ENCODE measurements at places on chromosomes 13 and 19.

DNA sequence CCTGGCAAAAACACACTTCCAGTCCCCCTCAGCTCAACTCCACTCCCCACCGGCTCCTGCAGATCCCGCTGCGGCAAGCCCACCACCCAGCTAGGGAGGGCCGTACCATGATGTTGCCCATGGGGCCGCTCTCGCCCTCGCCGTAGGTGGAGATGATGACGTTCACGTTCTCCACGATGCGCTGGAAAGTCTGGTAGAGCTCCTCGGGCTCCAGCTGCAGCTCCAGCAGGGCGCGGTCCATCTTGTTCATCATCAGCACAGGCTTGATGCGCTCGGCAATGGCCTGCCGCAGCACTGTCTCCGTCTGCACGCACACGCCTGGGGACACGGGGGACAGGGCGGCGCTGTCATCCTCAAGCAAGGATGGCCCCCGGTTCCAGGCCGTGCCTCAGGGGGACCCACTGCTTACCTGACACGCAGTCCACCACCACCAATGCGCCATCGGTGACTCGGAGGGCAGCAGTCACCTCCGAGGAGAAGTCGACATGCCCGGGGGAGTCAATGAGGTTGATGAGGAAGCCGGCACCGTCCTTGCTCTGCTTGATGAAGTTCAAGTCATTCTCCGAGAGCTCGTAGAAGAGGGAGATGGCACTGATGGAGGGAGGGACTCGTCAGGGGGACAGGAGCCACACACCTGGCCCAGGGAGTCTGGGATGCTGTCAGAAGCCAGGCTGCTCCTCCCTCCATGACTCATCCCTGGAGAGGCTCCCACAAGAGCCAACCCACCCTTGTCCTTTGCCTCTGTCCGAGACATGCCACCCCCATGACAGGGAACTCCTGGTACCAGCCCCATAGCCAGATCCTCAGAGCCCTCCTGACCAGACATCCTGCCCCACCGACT lies 2.3 kb downstream of the EEF2 start:
- DNase-seq = no peak

GRCh38 chr13:98810746-98811145 lies 58.3 kb upstream of the SLC15A1 start:
- DNase-seq = no peak

GRCh38 chr13:42685751-42686150 lies 95.6 kb upstream of the FAM216B start:
- DNase-seq = no peak

GRCh38 chr13:100461309-100462030 lies 127.1 kb downstream of the GGACT start:
- DNase-seq = no peak

DNA sequence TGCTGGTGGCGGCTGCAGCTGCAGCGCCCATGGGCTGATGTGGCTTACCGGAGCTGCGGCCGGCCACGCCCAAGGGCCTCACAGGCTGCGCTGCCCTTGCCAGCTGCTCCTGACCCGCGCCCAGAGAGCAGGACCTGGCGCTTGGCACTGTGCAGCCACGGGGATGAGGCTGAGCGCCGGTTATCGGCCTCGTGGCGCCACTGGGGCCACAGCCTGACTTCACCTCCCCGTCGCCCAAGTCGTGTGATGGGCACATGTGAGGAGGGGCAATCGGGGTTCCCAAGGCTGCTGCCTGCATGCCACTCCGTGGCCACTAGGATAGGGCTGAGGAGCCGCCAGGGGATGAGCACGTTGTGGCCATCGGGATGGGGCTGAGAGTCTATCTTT lies 77.2 kb upstream of the PABPC3 start:
- no peak for DNase-seq

DNA sequence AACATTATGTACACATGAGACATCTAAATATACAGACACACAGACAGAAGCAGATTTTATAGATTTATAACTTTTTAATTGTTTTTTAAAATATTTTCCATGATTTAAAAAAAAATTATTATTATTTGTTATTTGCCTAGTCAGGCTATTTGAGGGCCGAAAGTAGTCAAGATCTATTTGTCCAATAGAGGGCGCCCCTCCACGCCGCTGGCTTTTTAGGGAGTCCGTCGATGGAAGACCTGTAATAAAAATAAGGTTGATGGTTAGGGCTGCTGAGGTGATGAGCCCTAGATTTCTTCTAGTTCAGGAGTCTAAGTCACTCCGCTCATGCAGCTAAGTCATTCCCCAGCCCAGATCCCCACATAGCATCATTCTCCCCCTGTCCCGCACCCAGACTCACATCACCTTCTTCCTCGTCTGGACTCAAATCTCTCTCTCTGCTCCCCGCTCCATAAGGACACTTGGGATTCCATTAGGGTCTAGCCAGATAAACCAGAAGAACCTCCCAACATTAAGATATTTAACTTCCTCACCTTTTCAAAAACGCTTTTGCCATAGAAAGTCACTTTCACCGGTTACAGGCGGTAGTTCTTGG lies 33.9 kb upstream of the CEACAM21 start:
- DNase-seq = peak; percentile 66

GRCh38 chr19:16449330-16449961 lies 22.3 kb downstream of the EPS15L1 start:
- DNase-seq = no peak

DNA sequence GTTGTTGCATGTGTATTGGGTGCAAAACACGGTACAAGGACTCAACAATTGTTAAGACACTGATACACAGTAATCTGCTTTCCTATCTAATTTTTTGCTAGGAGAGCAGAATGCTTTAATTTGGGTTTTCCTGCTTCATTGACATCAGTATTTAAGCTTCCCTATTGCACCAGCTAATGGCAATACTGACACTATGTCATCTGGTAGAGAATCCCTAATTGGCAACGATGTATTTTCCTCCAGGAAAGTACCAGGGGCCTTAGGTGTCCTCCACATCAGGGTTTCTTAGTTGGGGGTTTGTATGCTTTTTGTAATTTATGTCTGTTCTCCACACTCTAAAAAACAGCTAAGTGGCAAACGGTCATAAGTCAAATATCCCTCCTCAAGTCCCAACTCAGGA lies 76.5 kb upstream of the FRY start:
- no peak for DNase-seq

DNA sequence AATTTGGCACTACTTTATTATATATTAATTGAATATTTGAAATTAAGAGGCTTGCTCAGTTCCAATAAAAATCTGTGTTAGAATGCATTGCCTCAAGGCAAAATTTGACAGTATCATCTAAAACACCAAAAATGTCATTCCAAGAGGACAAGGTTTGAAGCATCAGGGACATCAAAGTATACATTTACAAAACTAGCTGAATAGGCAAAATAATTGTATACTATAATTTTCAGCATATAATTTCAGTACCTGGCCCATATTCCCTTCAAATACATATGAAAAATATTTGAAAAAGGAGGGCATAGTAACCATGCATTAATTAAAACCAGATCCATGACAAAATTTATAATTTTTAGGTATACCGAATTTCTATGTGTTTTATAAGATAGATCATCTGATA lies 963.8 kb downstream of the PCDH9 start:
- no peak for DNase-seq

GRCh38 chr19:36215276-36216123 lies 594 bp downstream of the ZNF146 start:
- DNase-seq = no peak

DNA sequence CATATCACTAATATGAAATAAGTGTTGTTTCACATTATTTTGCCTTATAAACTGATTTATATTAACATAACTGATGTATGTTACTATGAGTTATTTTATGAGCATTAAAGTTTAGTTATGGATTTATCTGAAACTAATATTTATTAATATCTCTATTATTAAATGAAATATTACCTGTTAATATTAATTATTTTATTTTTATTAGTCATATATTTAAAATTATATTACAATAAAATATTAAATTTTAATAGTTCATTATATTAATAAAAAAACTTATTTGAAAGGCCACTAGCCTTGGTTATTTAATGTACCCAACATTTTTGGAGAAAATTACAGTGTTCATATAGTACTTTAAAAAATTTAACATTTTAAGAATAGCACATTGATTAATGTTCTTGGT lies 1643.4 kb upstream of the MIR17HG start:
- DNase-seq = no peak

- DNase-seq = no peak
These were observed 16.2 kb downstream of the ZNF71 start for GRCh38 chr19:56611288-56611687.

- no peak for DNase-seq
These were observed 13.4 kb upstream of the KLK4 start for GRCh38 chr19:50924586-50924985.

DNA sequence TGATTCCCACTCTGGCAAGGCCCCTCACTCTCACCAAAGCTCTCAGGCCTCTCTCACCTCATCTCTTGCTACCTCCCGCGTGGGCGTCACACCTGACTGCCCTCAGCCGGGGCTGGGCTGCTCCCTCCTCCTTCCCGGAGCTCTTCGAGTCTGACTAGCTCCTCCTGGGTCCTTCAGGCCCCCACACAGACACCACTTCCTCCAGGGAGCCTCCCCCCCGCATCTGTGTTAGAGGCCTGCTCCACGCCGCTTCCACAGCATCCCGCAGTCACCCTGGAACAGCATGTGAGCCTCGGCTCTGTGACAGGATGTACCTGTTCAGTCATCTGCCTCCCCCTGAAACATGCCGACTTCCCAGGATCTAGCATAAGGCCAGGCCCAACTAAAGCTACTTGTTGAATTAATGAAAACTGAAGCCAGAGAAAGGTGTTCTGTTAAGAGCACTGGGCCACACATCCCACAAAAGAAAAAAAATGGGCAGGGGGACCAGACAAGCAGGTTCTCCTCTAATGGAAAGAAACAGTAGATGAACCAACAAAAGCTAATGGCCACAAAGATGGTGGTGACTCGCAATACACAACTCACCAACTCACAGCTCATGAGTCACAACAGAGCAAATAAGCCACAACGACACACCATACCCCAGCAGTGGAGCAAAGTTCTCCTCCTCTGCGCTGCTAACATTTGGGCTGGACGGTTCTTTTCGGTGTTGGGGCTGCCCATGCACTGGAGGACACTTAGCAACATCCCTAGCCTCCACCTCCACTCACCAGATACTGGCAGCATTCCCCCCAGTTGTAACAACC lies 3.0 kb downstream of the PPP6R1 start:
- DNase-seq = no peak

DNA sequence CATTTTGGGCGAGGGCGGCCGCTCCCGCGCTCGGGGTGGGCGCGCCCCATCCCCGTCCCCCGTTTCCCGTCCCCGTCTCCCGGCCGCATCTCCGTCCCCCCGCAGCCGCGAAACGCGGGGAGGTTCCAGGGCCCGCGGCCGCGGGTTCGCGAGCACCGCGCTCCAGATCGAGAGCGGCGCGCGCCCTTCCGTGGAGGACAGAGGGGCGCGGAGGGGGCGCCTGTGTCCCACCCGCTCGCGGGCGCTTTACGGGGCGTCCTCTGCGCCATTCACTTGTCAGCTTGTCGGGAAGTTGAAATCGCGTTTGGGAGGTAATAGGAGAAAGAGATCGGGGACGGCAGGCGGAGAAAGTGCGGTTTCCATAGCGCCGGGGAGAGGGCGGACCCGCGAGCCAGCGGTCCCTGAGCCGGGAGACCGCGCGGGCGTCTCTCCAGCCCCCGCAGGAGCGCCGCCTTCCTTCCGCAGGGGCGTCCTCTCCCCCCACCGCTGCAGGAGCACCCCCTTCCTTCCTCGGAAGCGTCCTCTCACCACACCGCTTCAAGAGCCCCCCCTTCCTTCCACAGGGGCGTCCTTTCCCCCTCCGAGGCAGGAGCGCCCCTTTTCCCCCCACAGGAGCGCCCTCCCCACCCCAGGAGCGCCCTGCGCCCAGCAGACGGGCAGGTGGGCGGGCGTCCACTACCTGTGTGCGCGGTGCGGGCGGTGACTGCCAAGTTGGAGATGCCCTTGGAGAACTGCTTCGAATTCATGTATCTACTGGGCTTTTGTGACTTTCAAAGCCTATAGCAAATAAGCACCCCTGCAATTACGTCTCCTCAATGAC lies 962 bp upstream of the IRS2 start:
- DNase-seq = no peak

- DNase-seq = no peak
These were observed at the start of gene PLIN5 for GRCh38 chr19:4534836-4535658. PLIN5 (minus strand) TSS chr19:4535224; CDS start chr19:4534074, 1,150 bp downstream.

DNA sequence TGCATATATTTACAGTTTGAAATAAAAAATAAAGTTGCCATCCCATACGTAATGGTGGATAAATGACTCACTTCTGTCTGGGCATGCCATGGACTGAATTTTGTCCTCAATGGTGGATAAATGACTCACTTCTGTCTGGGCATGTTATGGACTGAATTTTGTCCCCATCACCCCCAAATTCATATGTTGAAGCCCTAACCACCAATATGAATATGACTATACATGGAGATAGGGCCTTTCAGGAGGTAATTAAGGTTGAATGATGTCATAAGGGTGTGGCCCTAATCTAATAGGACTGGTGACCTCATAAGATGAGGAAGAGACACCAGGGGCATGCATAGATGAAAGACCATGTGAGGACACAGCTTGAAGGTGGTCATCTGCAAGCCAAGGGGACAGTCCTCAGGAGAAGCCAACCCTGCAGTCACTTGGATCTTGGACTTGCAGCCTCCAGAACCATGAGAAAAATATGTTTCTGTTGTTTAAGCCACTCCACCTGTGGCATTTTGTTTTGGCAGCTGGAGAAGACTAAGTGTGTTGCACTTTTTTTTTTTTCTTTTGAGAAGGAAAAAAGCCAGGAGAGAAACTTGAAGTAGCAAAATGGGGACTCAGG lies 41.8 kb downstream of the RFC3 start:
- no peak for DNase-seq

DNA sequence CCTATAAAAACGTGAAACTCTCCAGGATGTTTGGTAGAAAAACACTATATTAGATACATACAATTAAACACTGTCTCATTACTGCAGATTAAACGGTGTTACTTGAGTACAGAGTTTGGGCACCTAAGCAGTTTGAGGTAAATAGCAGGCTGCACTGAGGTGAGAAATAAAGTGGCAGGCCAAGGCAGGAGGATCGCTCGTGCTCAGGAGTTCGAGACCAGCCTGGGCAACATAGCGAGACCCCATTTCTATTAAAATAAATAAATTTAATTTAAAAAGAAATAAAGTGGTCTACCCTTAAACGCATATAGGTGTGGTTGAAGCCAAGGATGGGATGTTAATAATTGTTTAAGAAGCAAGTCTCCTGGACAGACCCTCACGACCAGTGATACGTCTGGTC lies 1.2 kb downstream of the PSPC1 start:
- no peak for DNase-seq

All from activated CD8-positive, alpha-beta memory T cell treated with anti-CD3 and anti-CD28 coated beads for 1 hour (primary cell).